ENCODE measurements at places on chromosomes 4 and X.

GRCh38 chr4:48138936-48139335 is 4.9 kb upstream of the TXK start:
- DNase-seq = no peak

- peak; percentile 98 for DNase-seq
Measured at GRCh38 chrX:79138658-79139241, 5.7 kb upstream of the GPR174 start.

DNA sequence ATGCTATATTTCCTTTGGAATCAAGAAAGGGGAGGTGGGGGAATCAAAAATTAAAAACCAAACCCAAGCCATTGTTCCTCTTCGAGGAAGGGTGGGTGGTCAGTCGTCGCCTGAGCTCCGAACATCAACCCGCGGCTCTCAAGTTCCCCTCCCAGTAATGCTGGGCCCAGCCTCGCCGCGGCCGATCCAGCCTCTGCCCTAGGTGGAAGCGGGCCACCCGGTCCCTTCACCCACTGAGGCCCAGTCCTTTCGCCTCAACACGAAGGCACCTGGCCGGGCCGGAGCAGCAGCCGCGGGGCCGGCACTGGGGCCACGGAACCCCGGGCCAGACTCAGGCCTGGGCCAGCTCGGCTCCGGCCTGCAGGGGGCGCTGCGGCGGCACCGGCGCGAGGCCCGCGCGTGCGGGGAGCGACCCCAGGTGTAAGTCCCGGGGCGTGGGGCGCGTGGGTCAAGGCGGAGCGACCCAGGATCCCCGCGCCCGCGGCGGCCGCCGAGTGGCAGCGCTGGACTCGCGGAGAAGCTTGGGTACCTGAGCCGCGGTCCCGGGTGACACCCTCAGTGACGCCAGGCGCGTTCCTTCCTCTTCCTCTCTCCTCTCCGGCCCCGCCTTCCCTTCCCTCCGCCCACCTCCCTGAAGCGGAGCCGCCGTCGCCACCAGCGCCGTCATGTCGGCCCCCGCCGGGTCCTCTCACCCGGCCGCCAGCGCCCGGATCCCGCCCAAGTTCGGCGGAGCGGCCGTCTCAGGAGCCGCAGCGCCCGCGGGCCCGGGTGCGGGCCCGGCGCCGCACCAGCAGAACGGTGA is at the start of gene SEC24B:
Gene SEC24B (plus strand): TSS at position 611 of the 802 bp plus-strand sequence. CDS start 55 bp downstream, at position 666.
- peak; percentile 88 for DNase-seq

DNA sequence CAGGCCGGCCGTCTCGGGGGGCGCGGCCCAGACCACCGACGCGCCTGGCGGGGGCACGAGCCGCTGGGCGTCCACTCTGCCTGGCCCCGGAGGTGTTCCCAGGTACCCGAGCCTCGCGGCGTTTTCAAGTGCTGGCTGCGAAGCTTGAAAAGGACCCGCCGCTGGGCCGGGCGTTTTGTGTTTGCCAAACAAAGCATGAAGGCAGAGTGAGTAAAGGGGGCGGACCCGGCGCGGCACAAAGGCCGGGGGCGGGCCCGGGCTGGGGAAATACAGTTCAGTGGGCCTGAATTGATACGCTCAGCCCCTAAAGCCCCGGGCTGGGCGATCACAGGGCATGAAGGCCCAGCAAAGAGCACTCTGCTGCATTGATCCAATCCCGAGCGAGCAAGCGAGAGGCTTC is 65.4 kb downstream of the SOX3 start:
- no peak for DNase-seq

DNA sequence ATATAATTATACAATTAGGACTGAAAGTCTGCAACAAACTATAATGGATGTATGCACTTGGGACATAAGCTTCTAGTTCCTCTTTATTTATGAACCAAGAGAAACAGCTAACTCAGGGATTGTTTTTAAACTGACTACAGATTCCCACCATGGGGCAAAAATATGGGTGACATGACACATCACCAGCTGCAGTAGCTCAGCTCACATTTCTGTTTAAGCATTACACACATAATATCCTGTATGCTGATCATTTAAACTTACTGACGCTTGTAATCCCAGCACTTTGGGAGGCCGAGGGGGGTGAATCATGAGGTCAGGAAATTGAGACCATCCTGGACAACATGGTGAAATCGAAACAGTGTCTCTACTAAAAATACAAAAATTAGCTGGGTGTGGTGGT is 11.5 kb downstream of the FGB start:
- no peak for DNase-seq

- DNase-seq = no peak
Measured at GRCh38 chr4:51884606-51885005, 41.7 kb downstream of the DCUN1D4 start.

DNA sequence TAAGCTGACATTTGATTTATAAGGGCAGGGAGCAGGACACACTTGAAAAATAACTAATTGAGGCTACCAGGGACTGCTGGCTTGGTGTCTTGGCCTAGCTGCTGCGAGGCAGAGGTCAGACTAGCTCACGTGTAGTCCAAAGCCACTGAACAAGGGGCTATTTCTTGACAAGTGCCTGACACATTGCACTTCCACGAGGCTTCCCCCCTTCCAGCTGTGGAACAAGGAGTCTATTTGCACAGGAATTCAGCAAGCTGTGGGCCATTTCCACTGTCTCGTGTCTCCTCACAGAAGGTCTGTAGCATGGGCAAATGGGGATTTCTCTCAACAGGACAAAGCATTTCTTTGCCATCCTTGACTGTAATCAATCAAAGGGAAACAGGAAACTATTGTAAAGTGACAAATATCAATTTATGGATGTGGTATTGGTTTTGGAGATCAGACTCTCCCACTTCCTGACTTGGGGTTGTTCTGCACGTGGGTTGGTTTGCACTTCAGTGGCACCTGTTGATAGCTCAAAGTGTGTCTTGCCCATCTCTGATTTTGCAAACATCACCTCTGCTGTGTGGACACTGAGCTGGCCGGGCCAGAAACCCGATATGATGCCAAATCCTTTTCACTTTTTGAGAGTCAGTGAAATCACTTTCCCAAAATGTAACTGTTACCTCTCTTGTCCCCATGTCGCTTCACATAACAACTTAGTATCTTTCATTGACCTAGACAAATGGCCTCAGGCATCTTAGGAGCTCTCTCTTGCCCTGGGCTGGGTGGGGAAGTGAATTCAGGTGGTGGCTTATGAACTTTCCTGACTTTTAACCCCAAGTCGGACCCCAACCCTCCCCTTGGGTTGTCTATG is 107.4 kb upstream of the MAMLD1 start:
- no peak for DNase-seq

GRCh38 chrX:136476501-136476900 is 11.2 kb upstream of the BRS3 start:
- DNase-seq = no peak
